ENCODE measurements at places on chromosomes 3 and 15.

DNA sequence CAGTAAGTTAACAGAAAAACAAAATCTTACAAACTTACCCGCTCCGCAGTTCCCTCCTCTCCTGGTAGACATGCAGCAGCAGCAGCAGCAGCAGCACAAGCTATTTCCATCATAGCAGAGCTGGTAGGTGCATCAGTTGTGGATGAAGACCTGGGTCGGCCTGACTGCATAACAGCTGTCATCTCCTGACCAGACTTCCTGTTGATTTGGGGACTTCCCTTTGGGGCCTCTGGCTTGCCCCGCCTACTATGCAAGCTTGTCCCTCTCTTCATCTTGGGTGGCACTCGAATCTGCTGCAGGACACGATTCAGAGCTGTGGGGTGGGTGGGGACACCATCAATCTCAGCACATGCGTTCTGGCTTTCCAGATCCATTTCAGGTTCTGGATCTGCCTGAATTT lies 65.7 kb downstream of the TMCC1 start:
- peak; percentile 2 for DNase-seq

- no peak for DNase-seq
Measured at GRCh38 chr3:143329567-143330211, 210.1 kb downstream of the CHST2 start.

DNA sequence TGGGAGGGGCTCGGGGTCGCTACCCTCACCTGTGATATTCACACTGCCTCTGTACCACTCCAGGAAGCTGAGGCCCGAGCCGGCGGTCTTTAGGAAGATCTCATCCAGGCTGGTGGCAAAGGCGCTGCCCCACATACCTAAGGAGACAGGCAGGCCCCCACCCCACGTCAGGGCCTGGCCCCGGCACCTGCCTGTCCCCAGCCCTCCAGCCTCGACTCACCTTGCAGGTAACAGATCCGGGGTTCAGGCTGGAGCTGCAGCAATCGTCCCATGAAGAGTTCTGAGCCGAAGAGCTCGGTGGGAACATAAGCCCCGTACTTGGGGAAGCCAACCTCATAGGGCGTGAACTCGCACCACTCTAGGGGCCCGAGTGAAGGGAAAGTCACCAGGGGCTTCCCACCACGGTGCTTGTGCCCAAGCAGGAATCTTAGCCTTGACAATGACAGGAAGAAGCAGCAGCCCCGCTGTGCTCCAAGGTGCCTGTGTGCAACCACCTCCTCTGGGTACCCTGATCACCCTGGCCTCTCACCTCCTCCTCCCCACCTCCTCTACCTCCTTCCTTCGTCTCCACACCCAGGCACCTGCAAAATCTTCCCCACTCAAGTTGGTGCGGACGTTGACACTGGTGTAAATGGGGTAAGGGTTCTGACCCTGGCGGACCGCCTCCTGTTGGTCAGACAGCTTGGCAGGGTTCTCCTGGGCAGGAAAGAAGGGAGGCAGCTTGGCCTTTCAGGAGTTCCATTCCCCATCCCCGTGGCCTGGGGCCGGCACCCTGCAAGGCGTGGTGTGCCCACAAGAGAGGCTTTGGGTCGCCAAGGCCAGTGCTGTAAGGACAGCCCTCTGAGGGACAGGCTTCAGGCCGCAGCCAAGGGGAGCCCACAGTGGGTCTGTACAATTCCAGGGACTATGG lies 10.6 kb downstream of the PLA2G4F start:
- no peak for DNase-seq

- DNase-seq: no peak
Measured at GRCh38 chr3:70832834-70833205, 520.4 kb upstream of the MDFIC2 start.

DNA sequence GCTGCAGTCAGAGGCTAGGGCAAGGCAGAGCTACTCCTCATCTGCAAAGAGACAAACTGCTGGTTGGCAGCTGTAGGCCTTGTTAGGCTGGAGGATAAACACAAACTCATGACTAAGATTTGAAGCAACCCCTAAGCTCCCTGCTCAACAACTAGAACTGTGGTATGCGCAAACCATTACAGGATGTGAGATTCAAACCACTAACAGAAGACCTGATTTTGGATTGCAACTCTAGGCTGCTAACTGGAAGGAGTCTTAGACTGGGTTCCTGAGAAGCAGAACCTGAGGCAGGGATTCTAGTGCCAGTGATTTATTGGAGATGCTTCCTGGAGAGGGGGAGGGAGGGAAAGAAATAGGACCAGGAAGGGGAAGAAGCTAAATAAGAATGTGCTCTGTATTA lies 22.5 kb downstream of the CCR4 start:
- DNase-seq: no peak

- no peak for DNase-seq
Measured at GRCh38 chr3:30655187-30655812, 48.9 kb downstream of the TGFBR2 start.

- DNase-seq: no peak
Measured at GRCh38 chr15:38454696-38455090, 766 bp downstream of the FAM98B start.

DNA sequence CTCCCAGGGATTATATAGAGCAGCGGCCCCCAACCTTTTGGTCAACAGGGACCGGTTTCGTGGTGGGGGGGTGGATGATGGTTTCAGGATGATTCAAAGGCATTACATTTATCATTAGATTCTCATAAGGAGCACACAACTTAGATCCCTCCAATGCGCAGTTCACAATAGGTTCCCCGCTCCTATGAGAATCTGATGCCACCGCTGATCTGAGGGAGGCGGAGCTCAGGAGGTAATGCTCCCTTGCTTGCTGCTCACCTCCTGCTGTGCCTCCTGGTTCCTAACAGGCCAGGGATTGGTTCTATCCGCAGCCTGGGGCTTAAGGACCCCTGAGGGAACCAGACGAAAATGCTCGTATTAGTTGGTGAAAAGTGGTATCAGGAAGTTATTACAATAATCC lies 1.3 kb upstream of the HACD2 start:
- DNase-seq: peak; percentile 9
